ENCODE measurements at places on chromosomes 7 and 10.

- DNase-seq: no peak
These were observed 187.6 kb upstream of the STK17A start for GRCh38 chr7:43395351-43395750.

- DNase-seq: no peak
These were observed 212.0 kb downstream of the DNAJB6 start for GRCh38 chr7:157548691-157549303.

DNA sequence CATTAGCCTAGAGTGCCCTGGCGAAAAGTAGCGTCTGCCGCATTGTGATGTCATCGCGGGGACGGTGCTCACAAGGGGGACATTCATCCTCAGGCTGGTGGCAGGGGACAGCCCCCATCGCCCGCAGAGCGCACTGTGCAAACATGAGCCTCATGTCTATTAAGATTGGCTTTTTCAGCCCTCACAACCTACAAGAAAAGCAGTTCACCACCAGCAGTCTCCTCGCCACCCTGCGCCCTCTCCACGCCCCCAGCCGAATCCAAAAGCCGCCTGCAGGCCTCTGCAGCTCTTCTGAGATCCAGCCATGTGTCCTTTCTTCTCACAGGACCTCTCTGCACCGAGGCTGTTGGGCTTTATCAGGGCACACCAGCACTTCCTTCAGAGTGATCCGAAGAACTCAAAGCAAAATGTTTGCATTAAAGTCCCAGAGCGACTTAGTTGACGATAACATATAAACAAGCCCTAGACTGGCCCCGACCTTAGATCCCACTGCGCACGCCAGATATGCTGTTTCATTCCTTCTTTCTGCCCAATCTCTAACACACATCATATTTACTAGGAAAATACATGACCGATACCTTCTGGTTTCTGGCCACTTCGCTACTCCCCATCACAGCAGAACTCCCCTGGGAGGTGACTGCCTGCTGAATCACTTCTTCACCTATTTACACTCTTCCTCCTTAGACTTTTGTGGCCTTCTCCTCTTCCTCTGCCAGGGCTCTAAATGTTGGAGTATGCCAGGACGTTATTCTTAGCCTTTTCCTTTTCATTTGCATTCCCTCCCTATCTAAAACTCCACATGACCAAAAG is 206.0 kb upstream of the SH2B2 start:
- no peak for DNase-seq

DNA sequence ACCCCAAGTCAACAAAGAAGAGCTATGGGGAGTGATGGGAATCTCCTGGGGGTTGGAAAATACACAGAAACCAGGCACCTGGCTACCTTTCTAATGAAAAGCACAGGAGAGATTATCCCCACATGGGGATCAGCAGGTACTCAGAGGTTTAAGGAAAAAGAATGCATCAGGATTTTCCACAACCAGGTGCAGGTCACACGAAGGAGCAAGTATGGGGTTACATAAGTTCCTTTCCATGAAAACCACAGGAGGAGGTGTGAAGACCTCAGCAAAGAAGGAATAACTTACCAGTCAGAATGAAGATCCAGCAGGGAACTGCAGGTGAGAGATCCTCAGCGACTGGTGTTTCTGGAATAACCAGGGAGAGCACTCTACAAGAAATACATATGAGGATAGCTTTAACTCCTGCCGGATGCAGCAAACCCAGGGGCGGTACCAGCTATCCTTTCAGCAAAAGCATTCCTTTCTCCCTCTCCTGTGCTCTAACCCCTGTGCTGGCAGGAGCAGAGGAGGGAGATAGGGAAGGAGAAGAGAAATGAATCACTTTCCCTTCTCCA is 116.7 kb upstream of the TMEM106B start:
- no peak for DNase-seq

- DNase-seq: no peak
These were observed 3.5 kb upstream of the KCNH2 start for GRCh38 chr7:150981644-150982043.

DNA sequence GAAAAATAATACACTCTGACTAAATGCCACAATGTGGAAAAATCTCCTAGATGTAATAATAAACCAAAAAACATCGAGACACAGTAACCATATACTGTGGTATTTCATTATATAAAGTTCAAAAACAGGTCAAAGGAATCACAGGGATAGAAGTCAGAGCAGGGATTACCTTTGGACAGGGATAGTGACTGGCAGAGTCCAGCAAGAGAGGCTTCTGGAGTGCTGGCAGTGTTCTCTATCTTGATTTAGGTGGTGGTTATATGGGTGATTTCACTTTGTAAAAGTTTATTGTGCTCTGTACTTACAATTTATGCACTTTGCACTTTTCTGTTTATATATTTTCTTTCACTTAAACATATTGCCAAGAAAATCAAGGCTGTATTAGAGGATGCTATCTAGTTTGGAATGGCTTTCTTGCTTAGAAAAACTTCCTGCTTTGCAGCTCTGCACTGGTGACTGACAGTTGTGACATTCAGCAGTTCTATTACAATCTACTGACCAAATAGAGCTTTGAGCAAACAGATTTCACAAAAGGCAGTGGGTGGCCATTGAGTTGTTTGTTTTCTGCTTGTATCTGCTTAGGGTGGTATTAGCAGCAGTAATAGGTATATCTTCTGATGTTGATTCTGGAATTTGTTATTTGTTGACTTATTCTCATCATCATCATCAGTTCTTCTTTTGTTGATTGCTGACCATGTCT is 263.6 kb upstream of the LRGUK start:
- no peak for DNase-seq

GRCh38 chr7:123658023-123658422 is 2.4 kb downstream of the LMOD2 start:
- no peak for DNase-seq

DNA sequence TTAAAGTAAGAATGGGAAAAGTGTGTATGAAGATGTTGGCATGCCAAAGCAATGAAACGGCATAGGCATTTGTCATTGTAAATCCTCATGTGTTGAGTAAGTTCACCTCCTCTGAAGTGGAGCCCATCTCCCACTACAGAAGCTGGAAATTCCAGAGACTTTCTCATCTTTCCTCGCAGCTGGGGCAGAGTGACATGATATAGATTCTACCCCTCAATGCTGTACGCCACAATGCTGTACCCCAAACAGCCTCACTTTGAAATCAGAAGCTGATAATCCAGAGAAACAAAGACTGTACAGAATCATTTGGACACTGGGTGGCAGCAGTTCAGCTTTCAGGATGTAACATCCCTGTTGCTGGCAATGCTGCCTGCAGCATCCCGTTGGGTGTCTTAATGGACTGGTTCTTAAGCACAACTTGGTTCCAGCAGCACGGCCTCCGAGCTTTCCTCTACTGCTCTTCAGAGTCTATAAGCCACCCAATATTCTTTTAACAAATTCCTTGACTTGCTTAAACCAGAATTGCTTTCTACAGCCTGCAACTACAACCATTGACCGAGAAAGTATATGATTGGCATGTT is 18.8 kb downstream of the ZC3HAV1L start:
- peak; percentile 35 for DNase-seq

- no peak for DNase-seq
These were observed 1127.3 kb upstream of the AUTS2 start for GRCh38 chr7:68470836-68471435.

- DNase-seq: no peak
These were observed 119.5 kb downstream of the GRID1 start for GRCh38 chr10:86247073-86247472.
